ENCODE measurements at places on chromosomes 7 and 10.

DNA sequence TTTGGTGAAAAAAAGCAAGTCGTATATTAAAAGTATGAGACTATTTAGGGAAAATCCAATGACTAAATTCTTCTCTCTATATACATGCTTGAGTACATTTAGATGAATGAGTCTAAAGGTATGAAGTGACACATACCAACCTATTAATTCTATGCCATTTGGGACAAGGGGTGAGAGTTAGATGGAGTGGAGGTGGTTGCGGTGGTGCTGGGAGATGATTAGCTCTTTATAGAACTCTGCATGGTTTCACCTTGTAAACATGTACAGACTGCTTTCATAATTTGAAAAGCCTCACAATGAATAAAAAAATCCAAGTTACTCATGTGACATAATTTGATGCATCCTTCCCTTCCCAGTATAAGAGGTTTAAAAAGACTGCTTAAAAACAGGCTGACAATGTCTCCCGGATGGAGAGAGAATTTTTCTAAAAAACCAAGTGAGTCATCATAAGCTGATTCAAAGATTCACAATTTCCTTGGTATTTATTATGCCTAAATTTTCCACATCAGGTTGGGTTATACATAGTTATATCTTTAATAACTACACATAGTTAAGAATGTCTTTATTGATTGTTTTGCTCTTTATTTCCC, 572.8 kb downstream of the REEP3 start:
- H3K4me1 ChIP-seq: no peaks in the 10 kb centered on the region
- H3K36me3 ChIP-seq: no peaks in the 10 kb centered on the region
- no peaks in the 10 kb centered on the region for H3K27me3 ChIP-seq
- H3K4me3 ChIP-seq: no peak overlapping the region
- no peak for DNase-seq
- no peak overlapping the region for H3K27ac ChIP-seq

DNA sequence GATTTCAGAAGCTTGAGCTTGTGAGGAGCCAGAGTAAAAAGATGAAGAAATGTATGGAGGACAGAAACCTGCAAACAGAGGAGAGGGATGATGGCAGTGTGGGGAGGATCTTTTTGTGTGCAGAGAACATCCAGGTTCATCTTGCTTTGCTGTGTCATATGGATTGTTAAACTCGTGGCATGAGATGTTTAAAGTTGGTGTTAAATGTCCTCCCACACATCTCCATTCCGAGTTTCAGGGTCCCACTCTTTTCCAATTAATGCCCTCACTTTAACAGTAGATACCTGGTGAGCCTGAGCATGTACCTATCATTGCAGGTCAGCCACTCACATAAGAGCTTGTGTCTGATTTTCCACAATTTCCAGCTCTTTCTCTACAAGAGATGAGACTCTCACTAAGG, 147.7 kb downstream of the ST7 start:
- no peak overlapping the region for H3K27ac ChIP-seq
- H3K27me3 ChIP-seq: no peaks in the 10 kb centered on the region
- no peak for DNase-seq
- H3K36me3 ChIP-seq: no peaks in the 10 kb centered on the region
- no peak overlapping the region for H3K4me3 ChIP-seq

GRCh38 chr10:78461333-78461732, 427.7 kb downstream of the RPS24 start:
- no peak overlapping the region for H3K27ac ChIP-seq
- no peak for DNase-seq
- H3K36me3 ChIP-seq: no peaks in the 10 kb centered on the region
- no peaks in the 10 kb centered on the region for H3K27me3 ChIP-seq
- H3K4me1 ChIP-seq: no peaks in the 10 kb centered on the region
- H3K4me3 ChIP-seq: no peak overlapping the region

DNA sequence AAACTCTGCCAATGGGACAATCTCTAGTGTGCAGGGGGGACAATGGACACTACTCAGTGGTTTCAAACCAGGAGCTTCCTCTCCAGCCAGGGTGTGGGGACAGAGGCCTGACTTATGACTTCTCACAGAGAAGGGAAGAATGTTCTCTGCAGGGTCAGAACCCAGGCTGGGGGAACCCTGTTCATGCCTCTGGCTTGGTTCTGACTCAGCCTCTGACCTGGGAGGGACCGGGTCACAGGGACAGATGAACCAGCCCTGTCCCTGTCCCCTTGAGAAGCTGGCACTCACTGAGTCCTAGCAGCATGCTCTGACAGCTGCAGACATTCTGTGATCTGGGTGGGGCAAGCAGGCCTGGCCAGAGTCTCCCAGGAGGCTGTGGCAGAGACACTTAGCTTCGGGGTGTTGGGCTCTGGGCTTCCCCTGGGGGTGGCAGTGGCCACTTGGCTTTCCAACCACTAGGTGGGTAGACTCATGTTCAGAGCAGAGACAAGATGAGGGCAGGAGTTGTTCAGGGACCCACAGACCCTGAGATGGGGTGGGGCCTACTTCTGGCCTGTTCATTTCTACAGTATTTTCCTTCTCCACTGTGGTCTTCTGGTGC, 13.6 kb downstream of the TSPAN15 start:
- H3K27ac ChIP-seq: peak overlapping the region; percentile 92
- DNase-seq: no peak
- peaks cover 75% of the 10 kb centered on the region for H3K4me1 ChIP-seq
- no peak overlapping the region for H3K4me3 ChIP-seq

- DNase-seq: no peak
- peak overlapping the region; percentile 97 for H3K27ac ChIP-seq
- H3K4me3 ChIP-seq: peak overlapping the region; percentile 57
- H3K36me3 ChIP-seq: no peaks in the 10 kb centered on the region
- peaks cover 4% of the 10 kb centered on the region for H3K4me1 ChIP-seq
Measured at GRCh38 chr7:107579554-107579884, 527 bp upstream of the BCAP29 start.

All from tibial nerve (tissue), 4 donors.